NCI-H1105 treated with DMSO at 0.1 percent for 48 hours (cell line): ENCODE measurements at places on chromosomes 11 and 22.

- no peak for DNase-seq
Observed at GRCh38 chr11:114358716-114359115, 41.6 kb downstream of the C11orf71 start.

DNA sequence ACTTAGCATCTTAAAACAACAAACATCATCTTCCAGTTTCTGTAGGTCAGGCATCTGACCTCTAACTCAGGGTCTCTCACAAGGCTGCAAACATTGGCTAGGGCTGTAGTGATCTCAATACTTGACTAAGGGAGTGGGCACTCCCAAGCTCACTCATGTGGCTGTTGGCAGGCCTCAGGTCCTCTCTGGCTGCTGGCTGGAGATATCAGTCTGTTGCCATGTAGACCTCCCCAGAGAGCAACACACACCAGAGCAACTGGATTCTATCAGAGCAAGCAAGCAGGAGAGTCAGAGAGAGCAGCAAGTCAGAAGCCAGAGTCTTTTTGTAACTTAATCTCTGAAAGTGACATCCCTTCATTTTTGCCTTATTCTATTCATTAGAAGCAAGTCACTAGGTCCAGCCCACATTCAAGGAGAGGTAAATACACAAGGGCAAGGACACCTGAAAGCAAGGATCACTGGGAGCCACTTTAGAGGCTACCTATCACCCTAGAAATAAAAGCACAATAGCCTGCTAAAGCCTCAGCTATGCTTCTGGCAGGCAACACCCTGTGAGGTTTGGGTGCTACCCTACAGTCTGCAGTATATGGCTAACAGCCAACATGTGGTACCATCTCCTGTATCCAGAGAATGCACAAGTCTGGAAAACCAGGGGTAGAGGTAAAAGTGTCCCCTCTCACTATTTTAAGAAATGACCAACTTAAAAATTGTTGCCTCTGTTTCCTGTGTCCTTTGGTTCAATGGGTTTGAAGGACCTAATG is 33.5 kb upstream of the CD44 start:
- no peak for DNase-seq

- no peak for DNase-seq
Observed at GRCh38 chr11:61718621-61719302, 33.7 kb upstream of the MYRF start.

- DNase-seq, result no peak
Observed at GRCh38 chr11:1812801-1813200, 22.0 kb upstream of the SYT8 start.

- DNase-seq, result no peak
Observed at GRCh38 chr22:29143941-29144785, 61.5 kb upstream of the EMID1 start.

DNA sequence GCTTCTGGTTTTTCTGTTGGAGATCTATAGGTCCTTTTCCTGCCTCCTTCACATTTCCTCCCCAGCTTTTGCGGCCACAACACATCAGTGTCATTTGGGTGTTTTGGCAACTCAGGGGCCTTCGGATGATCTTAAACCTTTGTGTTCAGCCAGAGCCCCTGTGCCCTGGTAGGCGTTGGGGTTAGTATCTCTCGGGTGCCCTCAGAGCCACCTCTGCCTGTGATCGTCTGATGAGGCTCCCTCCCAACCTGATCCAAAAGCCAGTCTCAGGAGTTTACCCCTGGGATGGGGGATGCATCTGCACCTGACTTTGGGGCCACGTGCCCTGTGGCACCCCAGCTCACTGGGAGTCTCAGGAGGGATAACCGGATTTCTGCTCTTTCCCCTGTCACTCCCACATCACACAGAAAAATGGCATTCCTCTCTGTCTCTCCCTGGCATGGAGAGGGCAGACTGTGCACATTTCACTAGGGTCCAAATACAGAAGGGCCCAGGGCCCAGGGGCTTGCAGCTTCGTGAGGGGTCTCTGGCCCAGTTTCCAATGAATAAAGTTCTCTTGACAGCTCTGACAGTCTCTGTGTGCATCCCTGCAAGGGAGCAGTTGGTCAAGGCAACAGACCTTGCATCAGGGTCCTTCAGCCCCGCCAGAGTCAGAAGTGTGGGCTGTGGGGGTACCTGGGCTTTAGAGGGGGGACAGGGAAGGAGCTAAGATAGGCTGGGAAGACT is 2.6 kb downstream of the RNF26 start:
- no peak for DNase-seq

GRCh38 chr11:844693-845644 is 2.3 kb downstream of the TSPAN4 start:
- no peak for DNase-seq

GRCh38 chr11:120134106-120134930 is 3.6 kb downstream of the TRIM29 start:
- DNase-seq, result no peak

- peak; percentile 70 for DNase-seq
Observed at GRCh38 chr11:126716456-126717083, 284.0 kb downstream of the KIRREL3 start.

GRCh38 chr11:110173811-110174644 is 80.8 kb downstream of the ZC3H12C start:
- DNase-seq, result no peak

DNA sequence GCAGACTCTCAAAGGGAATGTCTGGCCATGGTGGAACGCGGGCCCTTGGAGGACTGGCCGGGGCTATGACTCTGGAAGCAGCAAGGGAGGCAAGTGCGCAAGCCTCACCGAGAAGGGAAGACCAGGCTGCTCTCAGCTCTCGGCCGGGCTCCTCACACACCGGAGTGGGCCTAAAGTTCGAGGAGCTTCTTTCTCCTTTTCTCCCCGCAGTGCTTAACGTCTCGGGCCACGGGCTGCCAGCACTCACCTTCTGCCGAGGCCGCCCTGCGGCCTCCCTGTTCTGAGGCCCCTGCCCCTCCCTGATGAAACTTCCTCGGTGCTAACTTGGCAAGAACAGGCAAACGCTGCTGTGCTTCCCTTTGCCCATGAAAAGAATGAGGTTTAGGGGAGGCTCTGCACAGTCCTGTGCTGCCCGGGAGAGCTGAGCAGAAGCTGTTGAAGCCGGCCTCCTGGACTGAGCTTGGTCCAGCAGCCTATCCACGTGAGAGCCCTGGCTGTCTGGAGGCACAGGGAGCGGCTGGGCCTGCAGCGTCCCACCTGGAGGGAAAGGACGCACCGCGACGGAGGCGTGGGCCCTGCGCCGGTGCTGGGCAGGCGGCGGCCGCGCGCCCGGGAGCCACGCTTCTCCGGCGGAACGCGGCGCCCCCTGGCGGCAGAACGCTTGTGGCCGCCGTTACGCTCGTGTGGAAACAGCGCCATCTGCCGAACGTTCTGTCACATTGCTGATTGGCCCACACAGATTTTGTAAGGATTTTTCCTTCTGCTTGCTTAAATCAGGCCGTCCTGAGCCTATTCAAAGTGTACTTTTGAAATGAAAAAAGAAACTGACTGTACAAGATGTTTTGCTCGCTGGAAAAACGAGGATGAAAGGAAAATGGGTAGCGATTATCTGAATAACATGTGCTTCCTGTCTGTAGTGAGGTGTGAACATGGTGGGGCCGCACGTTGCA is 65.0 kb upstream of the TMEM45B start:
- DNase-seq, result peak; percentile 84

- no peak for DNase-seq
Observed at GRCh38 chr11:30730011-30730410, 143.9 kb upstream of the MPPED2 start.

DNA sequence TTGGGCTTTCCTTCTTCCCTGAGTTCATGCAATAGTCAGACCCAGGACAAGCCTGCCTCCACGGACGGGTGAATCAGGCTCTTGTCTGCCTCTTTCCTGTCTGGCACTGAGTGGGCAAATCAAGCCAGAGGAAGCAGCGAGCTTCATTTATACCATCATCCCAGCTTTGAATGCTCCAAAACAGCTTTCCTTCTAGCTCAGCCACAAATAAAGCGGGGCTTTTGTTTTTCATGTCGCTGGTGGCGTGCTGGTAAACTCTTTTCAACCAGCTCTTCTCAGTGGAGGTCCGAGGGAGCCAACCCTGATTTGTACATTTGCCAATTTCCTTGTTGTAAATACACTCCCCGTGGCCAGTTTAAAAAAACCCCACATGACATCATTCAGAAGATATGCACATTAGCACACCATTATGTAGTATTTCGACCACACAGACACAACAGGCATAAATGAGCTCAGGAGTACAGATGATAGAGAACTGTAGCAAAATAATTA is 8.6 kb downstream of the C11orf91 start:
- peak; percentile 37 for DNase-seq

- DNase-seq, result peak; percentile 29
Observed at GRCh38 chr11:27699242-27699925, 871 bp downstream of the BDNF start.

- peak; percentile 38 for DNase-seq
Observed at GRCh38 chr11:35639591-35640179, 21.4 kb downstream of the FJX1 start.

GRCh38 chr11:75577207-75577606 is 15.2 kb downstream of the SERPINH1 start:
- no peak for DNase-seq

DNA sequence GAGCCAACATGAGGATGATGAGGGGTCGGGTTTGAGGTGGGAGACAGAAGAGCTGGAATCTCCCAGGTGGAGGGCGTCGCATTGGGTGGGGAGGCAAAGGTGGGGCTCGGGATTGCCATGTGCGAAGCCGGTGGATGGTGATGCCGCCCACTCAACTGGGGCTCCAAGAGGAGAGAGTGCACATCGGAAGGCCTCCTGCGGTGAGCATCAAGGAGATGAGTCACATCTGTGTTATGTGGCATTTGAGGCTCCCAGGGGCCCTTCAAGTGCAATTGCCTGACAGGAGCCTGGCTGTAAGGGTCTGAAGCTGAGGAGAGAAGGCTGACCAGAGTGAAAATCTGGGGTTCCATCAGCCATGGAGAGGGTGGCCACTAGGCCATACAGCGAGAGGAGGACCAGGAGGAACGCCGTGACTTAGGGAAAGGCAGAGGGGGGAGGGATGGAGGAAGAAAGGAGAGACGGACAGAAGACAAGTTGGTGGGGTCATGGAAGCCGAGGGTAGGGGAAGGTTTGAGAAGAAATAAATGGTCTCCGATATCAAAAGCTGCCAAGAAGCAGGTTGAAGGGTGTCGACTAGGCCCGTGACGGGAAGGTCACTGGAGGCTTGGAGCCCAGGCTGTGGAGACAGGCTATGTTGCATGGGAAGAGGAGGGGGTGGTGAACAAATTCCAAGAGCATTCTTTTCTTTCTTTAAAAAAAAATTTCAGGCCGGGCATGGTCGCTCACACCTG is 21.3 kb downstream of the RASD2 start:
- DNase-seq, result no peak

GRCh38 chr11:131916638-131917037 is 546.2 kb downstream of the NTM start:
- DNase-seq, result no peak

- peak; percentile 27 for DNase-seq
Observed at GRCh38 chr22:20750461-20751184, 23.3 kb upstream of the SERPIND1 start.

GRCh38 chr22:31683181-31684105 is 21.4 kb upstream of the PISD start:
- DNase-seq, result no peak

DNA sequence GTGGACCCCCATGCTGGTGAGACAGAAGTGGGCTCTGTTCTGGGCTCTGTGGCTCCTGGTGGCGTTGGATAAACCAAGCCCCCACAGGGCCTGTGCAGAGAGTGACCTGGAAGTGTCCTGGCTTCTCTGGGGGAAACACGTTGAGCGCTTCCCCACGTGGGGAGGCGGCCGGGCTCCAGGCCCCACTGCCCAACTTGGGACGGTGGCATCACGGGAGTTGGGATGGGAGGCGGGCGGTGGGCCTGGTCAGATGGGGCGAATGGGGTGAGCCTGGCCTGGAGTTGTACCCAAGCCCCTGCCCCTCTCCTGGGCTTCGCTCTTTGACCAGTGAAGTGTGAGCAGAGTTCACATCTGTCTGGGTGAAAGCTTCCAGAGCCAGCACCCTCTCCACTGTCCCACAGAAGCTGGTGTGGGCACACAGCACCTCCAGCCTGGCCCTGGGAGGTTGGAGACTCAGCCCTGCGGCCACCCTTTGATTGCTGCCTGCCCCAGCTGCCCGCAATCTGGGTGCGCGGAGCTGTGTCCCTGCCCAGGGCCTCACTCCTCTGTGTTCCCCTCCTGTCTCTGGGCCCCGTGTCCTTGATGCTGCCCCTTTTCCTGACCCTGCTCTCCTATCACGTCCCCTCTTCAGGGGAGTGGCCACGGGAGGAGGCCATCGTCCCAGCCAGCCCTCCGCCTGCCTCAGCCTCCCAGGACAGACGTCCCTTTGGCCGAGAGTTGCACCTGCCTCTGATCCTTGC is 14.2 kb downstream of the BRSK2 start:
- no peak for DNase-seq

- peak; percentile 25 for DNase-seq
Observed at GRCh38 chr11:68839911-68840641, 1.6 kb downstream of the CPT1A start.

DNA sequence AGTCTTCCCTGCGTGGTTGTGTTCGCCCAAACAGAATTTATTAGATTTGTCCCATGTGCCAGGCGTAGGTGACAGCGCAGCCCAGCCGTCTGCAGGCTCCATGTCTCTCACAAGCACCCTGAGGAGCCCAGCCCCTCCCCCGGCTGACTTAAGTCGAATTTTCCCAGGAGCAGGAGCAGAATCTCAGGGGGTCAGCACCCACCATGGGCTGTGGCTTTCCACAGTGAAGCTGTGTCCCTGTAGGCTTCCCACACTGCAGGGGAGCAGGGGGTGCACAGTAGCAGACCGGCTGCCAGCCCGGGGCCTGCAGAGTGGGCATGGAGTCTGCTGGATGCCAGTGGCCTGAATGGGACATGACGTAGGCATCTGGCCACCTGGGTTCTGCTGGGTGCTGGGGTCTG is 16.0 kb downstream of the PARVG start:
- no peak for DNase-seq

DNA sequence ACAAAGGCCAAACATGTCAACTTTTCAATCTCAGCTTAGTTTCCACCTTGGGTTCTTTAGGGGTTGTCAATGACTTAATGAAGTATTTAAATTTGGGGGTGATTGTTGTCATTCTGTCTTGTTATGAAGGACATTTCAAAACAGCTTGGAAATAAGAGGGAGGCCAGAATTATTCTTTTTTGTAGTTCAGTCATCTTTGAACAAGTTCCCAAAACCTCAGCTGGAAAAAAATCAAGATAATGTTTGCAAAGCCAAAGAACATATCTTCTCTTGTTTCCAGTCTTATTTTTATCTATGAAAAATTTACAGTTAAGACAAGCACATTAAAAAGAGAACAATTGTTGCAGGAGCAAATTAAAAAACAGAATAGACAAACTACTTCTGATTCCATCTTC is 612.8 kb downstream of the INSC start:
- no peak for DNase-seq
